ENCODE measurements at places on chromosomes 5 and 9.

DNA sequence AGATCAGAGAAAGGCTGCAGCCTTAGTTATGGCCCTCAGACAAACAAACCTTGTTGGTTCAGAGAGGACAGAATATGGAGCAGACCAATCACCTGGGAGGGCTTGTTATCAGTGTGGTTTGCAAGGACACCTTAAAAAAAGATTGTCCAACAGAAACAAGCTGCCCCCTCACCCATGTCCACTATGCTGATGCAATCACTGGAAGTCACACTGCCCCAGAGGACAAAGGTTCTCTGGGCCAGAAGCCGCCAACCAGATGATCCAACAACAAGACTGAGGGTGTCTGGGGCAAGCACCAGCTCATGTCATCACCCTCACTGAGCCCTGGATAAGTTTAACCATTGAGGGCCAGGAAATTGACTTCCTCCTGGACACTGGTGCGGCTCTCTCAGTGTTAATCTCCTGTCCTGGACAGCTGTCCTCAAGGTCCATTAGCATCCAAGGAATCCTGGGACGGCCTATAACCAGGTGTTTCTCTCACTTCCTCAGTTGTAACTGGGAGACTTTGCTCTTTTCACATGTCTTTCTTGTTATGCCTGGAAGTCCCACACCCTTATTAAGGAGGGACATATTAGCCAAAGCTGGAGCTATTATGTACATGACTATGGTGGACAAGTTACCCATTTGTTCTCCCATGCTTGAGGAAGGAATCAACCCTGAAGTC lies 36.9 kb upstream of the TBCA start:
- DNase-seq = no peak

DNA sequence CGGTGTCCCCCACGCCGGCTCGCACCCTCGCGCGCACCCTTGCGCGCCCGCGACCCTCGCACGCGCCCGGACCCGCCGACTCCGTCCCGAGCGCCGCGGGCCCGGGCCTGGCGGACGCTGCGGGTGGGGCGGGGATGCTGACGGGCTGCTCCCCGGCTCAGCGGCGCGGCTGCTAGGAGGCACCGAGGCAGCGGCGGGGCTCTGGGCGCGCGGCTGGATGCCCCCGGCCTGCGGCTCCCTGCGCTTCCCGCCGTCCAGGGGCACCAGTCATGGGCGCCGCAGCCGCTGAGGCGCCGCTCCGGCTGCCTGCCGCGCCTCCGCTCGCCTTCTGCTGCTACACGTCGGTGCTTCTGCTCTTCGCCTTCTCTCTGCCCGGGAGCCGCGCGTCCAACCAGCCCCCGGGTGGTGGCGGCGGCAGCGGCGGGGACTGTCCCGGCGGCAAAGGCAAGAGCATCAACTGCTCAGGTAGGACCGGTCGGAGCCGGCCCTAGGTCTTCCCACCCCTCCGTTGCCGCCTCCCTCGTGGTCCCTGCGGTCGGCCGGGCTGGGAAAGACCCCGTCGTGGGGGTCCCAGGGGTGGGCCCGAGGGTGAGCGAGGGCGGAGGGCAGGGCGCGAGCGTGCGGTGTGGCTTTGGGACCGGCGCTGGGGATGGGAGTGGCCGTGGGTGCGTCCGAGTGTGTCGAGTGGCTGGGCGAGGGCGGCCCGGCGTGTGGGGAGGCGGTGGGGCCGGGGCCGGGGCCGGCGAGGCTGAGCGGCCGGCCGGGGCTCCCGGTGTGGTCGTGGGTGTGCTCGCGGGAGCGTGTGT lies 530 bp downstream of the TMEFF1 start:
- no peak for DNase-seq

GRCh38 chr9:81690251-81690851 lies 1.0 kb upstream of the TLE1 start:
- DNase-seq = no peak

DNA sequence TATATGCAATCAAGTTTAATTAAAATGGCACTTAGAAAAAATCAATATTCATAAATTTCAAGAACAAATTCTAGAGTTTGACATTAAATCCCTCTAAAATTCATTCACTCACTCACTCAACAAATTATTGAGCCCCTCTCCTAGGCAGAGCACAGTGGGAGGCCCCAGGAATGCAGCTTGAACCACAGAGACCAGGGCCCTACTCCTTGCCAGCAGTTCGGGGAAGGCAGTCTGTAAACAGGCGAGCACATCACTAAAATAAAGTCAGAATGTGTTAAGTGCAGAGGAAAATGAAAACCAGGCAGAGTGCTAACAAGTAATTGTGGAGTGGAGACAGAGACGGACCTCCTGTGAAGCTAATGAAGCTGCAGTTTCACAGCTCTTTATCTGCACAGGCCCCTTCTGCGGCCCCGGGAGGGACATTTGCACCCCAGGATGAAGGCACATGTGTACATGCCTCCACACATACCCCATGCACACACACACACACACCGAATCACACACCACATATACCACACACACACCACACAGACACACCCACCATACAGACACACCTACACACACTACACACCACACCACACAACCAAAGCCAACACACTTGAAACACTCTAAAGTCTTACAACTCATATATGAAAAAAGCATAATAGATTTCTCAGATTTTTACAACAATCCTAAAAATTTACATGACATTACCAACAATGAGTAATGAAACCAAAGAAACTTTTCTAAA lies 40.5 kb downstream of the BHMT start:
- DNase-seq = no peak

DNA sequence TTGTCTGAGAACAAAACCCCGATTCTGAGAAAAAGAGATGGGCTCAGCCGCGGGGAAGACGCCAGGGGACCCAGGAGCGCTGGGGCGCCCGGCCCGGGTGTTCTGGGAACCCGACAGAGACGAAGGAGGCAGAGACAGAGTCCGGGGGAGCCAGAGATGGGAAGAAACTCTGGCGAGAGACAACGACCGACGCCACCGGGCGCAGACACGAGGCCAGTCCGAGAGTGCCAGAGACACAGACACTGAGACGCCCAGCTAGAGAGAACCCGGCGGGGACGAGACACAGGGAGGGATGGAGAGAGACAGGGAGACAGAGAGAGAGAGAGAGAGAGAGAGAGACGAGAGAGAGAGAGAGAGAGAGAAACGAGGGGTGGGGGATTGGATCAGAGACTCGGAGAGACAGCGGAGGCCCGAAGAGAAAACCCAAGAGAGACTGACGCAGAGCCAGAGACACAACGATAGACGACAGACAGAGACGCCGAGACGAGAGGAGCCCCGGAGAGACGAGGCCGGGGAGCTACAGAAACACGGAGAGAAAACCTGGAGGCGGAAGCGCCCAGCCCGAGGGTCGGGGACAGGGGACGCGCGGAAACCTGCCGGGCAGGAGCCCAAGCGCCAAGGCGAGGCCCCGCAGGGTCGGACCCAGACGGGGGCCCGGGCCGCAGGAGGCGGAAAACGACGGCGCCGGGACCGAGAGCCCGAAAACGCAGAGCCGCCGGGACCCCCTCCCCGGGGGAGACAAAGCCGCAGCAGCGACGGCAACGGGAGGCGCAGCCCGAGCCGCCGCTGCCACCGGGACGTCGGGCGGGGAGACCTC lies 3.3 kb downstream of the NR5A1 start:
- DNase-seq = no peak

GRCh38 chr9:134748591-134748990 lies 107.0 kb downstream of the COL5A1 start:
- no peak for DNase-seq

- no peak for DNase-seq
Observed at GRCh38 chr9:17900606-17901005, 321.7 kb downstream of the SH3GL2 start.

- DNase-seq = no peak
Observed at GRCh38 chr5:83871533-83872395, 151.1 kb upstream of the HAPLN1 start.

GRCh38 chr9:108093773-108094675 lies 604.5 kb upstream of the KLF4 start:
- DNase-seq = no peak

- DNase-seq = no peak
Observed at GRCh38 chr9:36461323-36461722, 61.3 kb upstream of the RNF38 start.
